Smooth muscle cell of trachea (primary cell): ENCODE measurements at places on chromosomes 3 and 15. TPM values are rescaled to one million over a fixed set of nuclear protein-coding genes. Genes with fewer than 3 reads are reported as not detected.

Gene TMIE
- under 0.01 TPM in 1 of 2 replicates, not detected in the other for total RNA-seq

Gene FBXO40
- total RNA-seq: under 0.01 TPM in 1 of 2 replicates, not detected in the other

Gene BMF
- 4.8 and 6.4 TPM in 2 replicates for total RNA-seq

Gene ARGFX
- total RNA-seq: not detected in 2 replicates

Gene CPA3
- total RNA-seq: not detected in 2 replicates

Gene USP50
- 0.29 TPM in 1 of 2 replicates, not detected in the other for total RNA-seq

Gene TBC1D23
- 84.5 and 117 TPM in 2 replicates for total RNA-seq

Gene ADAMTS9
- total RNA-seq: 0.66 and 1.5 TPM in 2 replicates

Gene FBXW12
- 0.15 TPM in 1 of 2 replicates, not detected in the other for total RNA-seq

Gene ADPRH
- total RNA-seq: 3.6 and 4.3 TPM in 2 replicates
